ENCODE measurements at places on chromosomes 5 and 9. TPM values are rescaled to one million over a fixed set of nuclear protein-coding genes. Genes with fewer than 3 reads are reported as not detected.

CCL21 gene
- total RNA-seq, result not detected

PTCH1 gene
- total RNA-seq, result 9.1 TPM

EIF4EBP3 gene
- 13.6 TPM for total RNA-seq

PCDHGB1 gene
- not detected for total RNA-seq

IFNB1 gene
- not detected for total RNA-seq

All from activated CD8-positive, alpha-beta memory T cell treated with anti-CD3 and anti-CD28 coated beads for 36 hours (primary cell).